Activated CD4-positive, alpha-beta memory T cell treated with anti-CD3 and anti-CD28 coated beads, Interleukin-2, amount 10 ng/mL, durations not matched to agents 7 days and 5 days (primary cell): ENCODE measurements at places on chromosomes 2 and 18.

- no peak for DNase-seq
Observed at GRCh38 chr18:29172756-29173067, 995.8 kb upstream of the CDH2 start.

DNA sequence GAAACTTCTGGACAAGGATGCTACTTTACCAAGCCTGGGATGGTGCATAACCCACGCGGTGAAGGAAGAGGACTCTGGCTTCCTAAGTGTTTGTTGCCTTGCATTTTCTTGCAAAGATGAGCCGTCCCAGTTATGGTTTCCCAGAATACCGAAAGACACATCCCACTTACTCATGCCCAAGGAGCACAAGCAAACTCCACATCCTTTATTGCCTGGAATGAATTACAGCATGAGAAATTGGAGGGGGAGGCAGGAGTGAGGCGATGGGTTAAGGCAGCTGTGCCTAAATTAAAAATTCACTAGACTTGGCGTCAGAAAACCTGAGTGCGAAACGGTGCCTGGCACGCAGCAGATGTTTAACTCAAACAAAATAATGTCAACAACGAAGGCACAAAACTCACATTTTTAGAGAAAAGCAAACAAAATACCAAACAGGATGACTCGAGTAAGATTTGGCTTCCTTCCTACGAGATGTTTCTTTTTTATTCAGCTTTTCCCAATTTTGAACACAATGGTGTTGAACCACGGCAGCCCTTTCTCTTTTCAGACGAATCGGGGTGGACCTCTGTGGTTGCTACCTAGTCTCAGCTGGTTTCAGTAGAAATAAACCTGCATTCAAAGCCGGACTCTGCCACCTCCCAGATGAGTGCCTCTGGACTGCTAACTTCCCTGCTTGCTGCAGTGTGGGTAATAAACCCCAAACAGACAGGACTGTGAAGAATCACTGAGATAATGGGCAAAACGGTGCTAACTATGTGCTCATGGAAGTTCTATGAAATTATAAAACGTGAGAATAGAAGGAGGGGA, 100.3 kb upstream of the NCK2 start:
- DNase-seq = no peak

- DNase-seq = no peak
Observed at GRCh38 chr2:204748286-204748685, 203.0 kb downstream of the PARD3B start.

DNA sequence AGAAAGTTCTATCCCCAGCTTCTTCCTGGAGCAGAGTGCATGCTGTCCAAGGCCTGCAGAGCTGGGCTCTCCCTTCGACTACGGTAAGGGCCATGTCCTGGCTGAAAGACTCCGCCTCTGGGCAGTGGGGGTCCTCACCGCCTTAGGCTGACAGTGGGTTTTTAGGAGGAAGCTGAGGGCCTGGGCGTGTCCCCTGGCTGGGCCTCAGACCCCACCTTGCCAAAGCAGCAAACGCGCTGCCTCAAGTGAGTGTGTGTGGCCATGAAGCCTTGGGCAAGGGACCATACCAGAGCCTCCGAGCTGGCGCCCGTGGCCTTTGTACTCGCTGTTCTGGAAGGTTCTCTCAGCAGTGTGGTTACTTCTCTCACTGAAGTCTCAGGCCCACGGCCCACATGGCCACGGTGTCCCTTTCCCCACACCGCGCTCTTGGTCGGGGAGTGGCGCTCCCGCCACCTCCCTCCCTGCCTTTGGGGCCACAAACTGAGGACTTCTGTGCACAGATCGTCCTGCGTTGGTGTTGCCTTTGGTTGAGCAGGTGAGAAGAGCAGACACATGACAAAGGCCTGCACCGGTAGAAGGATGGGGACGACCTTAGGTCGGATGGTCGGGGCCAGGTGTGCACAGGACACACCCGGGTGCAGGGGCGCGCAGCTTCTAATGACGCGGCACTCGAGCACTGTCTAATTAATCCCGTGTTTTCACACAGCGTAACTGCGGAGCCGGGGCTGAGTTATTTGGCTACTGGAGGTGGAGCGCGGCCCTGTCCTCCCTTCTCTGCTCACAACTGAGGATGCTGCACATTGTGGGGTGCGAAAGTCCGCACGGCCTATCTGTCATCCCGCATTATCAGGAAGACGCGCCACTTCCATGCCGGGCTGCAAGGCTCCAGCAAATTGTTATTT, 121.6 kb downstream of the PTGR3 start:
- no peak for DNase-seq
